ENCODE measurements at places on chromosomes 7 and 10.

GRCh38 chr7:37476881-37477450 is 28.3 kb upstream of the ELMO1 start:
- no peak for DNase-seq

DNA sequence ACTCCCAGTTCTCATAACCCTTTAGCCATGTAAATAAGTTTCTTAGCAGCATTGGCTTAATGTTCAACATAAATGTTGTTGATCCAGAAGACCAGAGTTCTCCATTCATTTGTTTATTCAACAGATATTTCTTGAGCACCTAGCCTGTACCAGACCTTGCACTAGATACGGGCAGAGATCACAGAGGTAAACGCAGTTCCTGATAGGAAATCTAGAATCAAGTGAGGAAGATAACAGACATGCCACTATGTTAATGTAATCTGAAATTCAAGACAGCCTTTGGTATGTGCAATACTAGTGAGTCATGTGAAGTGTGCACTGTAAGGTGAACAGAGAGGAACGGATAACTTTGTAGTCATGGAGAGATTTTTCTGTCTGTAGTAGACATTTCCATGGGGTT is 3.0 kb downstream of the BUB3 start:
- no peak for DNase-seq

GRCh38 chr7:92042056-92042737 is 92.1 kb downstream of the CYP51A1 start:
- no peak for DNase-seq

DNA sequence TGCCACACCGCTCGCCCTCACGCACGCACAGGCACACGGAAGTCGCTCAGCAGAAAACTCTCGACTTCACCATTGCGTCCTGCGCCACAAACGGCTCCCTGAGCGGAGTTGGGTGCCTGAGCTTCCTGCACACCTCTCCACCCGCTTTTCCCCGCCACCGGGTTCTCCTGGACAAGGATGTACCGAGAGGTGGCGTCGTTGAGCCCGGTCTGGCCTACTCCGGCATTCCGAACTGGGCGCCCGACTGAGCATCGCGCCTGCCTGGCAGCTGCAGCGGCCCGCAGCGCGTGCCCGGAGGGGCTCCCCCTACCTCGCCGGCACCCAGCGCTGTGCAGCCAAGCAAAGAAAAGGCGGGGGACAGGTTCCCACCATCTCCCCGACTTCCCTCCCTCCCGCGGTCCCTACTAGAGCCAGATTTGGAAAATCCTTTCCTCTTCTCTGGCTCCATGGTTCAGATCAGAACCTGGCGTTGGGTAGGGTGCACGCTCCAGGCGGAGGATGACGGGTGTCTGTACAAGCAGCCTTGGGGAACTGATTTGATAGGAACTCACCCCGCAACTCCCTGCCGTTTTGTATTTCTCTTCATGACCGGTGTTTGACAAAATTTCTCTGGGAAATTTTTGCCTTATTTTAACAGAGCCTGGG is 1.7 kb downstream of the SORCS3 start:
- no peak for DNase-seq

DNA sequence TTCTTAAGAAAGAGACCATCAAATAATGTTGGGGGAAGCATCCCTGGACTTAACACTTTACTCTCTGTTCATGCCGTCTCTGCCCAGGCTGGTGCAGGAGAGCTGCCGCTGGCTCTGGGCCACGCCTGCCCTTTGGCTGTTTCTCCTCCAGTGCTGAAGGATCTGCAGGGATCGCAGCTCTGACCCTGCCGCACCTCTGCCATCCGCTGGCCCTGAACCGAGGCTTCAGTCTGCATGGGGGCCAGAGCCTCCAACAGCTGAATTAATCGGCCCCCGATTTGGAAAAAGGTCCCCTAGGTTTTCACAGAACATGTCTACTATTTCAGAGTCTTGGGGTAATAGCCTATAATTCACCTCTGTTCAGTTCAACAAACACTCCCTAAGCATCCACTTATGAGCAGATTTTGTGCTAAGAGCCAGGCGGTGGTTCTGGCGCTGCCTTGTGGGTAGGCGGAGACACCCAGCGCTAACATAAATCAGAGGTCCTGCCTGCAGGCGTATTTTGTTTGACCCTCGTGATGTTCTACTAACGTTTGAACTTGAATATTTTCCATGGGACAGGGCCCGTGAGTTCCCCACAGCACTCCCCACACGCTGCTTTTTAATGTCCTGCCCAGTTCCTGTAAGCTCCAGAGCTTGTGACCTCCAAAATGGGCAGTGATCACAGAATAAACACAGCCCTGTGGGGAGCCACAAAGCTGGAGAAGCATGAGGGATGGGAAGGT is 99.0 kb downstream of the DYNC2I1 start:
- no peak for DNase-seq

GRCh38 chr7:71652510-71652909 is 520.6 kb downstream of the GALNT17 start:
- no peak for DNase-seq

Measured in stimulated activated CD8-positive, alpha-beta memory T cell treated with anti-CD3 and anti-CD28 coated beads, Interleukin-4, amount 100 ng/mL, for 4 hours (primary cell).